ENCODE measurements at places on chromosomes 12 and 14. TPM values are rescaled to one million over a fixed set of nuclear protein-coding genes. Genes with fewer than 3 reads are reported as not detected.

DNA sequence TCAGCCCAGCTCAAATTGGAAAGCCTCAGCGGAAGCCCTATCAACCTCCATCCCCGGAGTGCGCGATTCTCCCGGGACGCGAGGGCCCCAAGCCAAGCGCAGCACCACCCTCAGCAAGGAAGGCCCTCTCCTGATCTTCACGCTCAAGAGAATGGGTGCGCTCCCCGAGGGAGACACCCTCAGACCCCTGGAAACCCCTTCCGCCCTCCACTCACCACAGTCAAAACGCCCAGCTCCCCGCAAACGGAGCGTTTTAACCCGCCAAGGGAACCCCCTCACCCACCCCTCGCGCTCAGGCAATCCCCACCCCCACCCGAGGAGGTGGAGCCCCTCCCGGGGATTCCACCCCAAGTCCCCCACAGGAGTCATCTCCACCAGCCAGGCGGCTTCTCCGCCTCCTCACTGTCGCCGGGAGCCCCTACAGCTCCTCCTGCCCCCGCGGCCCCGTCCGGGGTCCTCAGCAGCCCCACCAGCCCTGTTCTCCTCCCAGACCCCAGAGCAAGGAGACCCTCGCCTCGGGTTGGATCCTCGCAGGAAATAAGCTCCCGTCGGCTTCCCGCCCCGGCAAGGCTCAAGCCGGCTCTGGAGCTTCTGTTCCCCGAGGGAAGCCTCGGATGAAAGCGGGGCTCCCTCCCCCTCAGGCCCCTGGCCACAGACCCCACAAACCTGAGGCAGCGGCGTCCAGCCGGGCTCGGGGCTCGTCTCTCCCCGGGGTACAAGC is 507 bp downstream of the BAZ2A start:
- peak; percentile 72 for DNase-seq

- no peak for DNase-seq
Measured at GRCh38 chr14:97185186-97185585, 388.0 kb downstream of the VRK1 start.

NGB gene
- not detected for total RNA-seq

DNA sequence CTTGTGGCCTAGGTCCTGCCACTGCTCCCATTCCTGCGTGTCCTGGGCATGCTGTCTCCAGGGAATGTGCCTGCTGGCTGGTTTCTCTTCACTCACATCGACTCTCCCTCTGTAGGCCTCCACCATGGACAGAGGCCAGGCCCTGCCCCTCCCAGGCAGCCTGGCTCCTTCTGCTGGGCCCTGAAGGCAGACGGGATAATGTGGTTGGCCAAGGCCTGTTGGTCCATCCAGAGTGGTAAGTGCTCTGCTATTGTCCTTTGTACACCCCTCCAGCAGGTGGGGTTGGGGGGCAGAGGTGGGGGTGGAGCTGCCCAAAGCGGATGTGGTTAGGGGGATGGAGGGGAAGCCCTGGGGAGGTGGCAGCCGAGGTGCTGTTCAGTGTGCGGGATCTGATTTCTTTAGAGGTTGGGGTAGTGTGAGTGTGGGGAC is 9.5 kb upstream of the NR4A1 start:
- DNase-seq: no peak

DNA sequence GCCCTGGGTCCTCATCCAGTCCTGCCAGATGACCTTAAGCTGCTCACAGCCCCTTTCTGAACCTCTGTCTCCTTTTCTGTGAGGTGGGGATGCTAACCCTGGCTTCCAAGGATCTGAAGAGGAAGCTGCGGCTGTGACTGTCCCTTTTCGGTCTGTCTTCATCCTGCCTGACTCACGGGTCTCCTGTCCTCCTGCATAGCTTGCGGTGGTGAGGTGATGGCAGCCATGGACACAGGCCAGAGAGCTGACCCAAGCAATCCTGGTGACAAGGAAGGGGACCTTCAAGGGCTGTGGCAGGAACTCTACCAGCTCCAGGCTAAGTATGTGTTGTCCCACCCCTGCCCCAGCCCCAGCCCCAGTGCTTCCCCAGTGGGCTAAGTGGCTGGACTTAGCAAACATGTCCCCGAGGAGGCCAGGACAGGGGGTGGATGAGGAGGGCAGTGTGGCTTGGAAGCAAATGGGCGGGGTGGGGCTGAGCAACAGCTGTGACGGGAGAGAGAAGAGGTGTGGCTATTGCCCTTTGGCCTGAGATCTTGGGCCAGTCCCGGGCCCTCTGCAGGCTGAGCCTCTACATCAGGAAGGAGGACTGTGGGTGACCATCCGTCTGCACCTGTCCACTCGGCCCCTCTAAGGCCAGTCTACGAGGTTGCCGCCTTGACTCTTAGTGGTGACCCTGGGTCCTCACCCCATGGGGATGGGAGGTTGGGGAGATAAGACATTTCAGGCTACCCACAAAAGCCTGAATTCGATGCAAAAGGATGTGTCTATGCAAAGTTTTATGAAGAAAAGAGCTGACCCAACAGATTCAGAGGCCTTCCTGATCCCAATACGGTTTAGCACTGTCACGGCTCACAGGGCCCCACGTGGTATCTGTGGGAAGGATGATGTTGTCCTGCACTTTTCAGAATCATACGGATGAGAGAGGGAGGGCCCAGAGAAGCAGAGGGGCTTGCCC is 1.1 kb downstream of the CCDC197 start:
- DNase-seq: peak; percentile 42

DNA sequence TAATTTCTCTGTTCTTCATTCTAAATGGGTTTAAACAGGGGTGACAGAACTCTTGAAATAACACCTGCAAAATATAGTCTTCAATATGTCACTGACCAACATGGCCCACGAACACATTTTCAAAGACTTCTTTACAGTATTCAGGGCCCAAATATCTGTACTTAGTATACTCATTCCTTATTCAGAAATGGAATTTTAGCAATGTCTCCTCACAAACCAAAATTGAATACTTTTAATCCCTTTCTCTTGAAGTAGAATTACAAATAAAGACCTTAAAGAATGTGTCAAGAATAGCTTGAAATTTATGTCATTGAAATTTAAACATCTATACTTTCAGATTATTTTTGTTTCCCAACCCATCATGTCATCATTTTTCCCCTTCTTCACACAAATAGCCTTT is 263.1 kb downstream of the LRIG3 start:
- no peak for DNase-seq

DNA sequence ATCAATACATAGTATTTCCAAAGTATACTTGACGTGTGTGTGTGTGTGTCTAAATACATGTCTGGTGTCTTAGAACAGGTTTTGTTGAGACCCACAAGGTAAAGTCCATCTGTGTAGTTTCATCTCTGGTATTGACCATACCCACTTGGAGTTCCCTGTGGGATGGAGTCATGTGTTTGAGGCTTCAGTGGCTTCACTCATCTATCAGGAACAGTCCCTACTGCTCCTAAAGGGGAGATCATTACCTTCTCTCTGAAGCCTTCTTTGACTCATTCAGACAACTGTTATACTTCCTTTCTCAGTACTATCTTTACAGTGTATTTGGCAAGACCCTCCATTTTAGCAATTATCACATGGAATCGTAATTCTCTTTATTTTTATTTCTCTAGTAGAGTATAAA is 14.2 kb downstream of the RAB21 start:
- DNase-seq: no peak

DNA sequence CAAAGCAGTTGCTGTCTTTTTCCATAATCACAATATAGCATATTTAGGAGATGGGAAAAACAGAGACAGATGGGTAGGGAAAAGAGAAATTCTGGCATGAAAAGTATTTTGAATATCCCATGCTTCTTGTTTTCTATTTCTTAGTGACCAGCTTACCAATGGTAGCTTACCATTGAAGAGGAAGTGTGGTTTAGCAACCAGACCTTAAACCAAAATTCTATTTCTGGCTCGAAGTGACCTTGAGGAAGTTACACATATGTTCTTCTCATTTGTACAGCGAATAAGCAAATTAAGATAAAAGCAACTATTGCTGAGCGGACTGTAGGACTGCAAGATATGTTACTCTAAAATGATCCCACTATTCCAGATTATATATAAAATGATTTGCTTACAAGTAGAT is 82.9 kb downstream of the FGD4 start:
- no peak for DNase-seq

PRIMA1 gene
- 10.3 TPM for total RNA-seq

Data from Right ventricle myocardium inferior (tissue), 1 donor.